RPMI7951 (cell line): ENCODE measurements at places on chromosomes 6 and 20. TPM values are rescaled to one million over a fixed set of nuclear protein-coding genes. Genes with fewer than 3 reads are reported as not detected.

Gene GSTA3
- not detected in 2 replicates for total RNA-seq

Gene ULBP3
- 8.9 and 13.6 TPM in 2 replicates for total RNA-seq

Gene CHRNA4
- total RNA-seq, result not detected in 2 replicates

Gene CASS4
- total RNA-seq, result 2.2 and 2.5 TPM in 2 replicates

Gene GMPR
- total RNA-seq, result 33.5 and 34.9 TPM in 2 replicates

Gene MAP7
- 0.24 TPM in 1 of 2 replicates, not detected in the other for total RNA-seq

Gene WFDC12
- total RNA-seq, result not detected in 2 replicates

Gene KCNQ2
- total RNA-seq, result 0.10 and 2.5 TPM in 2 replicates

Gene IER3
- total RNA-seq, result 377 and 410 TPM in 2 replicates

Gene C6orf52
- total RNA-seq, result 1.7 TPM in 1 of 2 replicates, not detected in the other

Gene LAMP5
- total RNA-seq, result 0.10 and 0.12 TPM in 2 replicates

Gene MAK
- total RNA-seq, result not detected in 2 replicates

Gene LGSN
- total RNA-seq, result not detected in 2 replicates

Gene NOP56
- 224 and 268 TPM in 2 replicates for total RNA-seq

Gene TBC1D22B
- total RNA-seq, result 5.5 and 5.9 TPM in 2 replicates

Gene CALHM6
- 9.6 and 19.8 TPM in 2 replicates for total RNA-seq
